NCI-H2227 treated with DMSO at 0.1 percent for 48 hours (cell line): ENCODE measurements at places on chromosomes 2 and 18.

DNA sequence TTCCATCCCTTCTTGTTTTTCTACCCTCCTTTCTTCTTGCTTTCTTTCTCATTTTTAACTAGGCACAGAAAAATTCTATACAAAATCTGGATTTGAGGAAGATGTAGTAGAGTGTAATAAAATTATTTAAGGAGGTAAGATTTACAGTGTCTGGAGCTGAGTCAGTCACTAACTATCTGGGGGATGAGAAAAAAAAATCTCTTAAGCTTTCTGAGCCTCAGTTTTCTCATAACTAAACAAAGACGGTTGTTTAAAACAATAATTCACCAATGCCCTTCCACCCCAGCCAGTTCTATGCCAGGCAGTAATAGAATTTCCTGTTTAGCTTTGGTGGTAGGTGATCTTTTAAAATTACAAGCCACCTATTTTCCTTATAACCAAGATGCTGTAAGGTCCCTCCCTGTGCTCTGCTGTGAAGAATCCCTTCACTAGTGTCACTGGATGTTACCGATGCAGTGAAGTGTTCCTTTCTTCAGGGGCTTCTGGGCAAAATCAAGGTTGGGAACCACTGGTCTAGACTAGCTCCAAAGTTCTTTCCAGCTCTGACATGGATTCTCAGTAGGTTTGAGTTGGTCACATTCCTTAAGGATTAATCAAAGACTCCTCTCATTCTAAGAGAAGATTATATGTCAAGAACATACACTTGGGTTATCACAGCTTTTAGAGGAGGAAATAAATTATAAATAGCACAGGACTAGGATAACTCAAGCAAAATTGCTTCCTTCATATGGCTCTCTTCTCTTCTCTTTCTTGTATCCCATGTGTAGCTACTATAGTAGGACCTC lies 289.0 kb downstream of the CDH2 start:
- DNase-seq: no peak

GRCh38 chr18:10454681-10455557 lies 484 bp downstream of the APCDD1 start:
- peak; percentile 14 for DNase-seq

GRCh38 chr18:50836521-50836957 lies 16.7 kb upstream of the MRO start:
- DNase-seq: no peak

GRCh38 chr2:214019229-214019972 lies 391.5 kb upstream of the VWC2L start:
- DNase-seq: no peak

DNA sequence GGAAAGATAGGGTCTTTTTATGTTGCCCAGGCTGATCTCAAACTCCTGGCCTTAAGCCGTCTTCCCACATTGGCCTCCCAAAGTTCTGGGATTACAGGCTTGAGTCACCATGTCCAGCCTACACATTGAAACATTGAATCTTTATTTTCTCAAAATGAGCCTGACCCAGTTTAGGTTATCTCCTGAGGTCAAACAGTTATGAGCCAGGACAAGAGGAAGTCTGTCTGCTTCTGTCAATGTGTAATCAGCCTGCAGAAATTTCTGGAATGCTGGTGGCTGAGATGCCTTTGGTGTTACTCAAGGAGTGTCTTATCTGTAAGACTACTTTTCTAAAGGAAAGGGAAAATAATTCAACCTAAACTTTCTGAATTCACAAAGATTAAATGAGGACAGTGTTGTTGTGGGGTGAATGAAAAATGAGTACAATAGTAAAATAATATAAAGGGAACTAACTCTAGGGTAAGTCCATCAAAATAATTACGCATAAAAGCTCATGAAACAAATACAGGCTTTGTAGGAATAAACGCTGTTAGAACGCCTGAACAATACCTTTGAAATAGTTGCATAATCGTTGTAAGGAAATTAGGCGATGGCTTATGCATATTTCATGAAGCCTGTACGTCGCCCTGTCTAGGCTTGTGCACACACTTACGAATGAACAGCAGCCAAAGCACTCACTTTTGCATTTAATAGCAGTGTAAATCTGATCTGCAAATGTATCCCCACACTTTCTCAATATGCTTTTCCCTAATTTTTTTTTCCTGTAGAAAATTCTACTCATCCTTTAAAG lies 260.8 kb downstream of the RDH14 start:
- DNase-seq: no peak

DNA sequence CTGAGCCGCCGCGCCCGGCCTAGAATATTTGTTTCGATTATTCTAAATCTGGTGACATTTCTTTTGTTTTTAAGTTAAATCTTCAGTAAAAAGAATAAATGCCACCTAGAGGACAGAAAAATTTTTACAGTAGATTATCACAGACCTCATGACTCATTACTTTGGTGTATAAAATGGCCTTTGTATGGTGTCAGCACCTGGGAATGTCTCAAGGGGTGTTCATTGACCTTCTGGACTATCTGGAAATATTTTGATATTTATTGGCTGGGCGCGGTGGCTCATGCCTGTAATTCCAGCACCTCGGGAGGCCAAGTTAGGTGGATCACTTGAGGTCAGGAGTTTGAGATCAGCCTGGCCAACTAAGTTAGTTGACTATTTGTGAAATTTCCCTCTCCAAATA lies 30.3 kb upstream of the SLC30A6 start:
- DNase-seq: no peak

DNA sequence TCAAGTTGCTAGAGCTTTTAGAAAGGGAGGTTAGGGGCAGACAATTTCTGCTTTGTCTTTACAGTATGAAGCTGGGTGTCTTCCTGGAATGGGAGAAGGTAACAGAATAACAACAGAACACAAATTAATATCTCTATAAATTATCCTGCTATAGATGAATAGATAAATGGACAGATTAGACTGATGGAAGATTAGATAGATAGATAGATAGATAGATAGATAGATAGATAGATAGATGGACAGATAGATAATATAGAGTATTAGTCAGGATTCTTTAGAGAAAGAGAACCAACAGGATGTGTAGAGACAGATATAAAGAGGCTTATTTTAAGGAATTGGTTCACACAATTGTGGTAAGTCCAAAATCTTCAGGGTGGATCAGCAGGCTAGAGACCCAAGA lies 302.2 kb downstream of the BCL11A start:
- DNase-seq: no peak

DNA sequence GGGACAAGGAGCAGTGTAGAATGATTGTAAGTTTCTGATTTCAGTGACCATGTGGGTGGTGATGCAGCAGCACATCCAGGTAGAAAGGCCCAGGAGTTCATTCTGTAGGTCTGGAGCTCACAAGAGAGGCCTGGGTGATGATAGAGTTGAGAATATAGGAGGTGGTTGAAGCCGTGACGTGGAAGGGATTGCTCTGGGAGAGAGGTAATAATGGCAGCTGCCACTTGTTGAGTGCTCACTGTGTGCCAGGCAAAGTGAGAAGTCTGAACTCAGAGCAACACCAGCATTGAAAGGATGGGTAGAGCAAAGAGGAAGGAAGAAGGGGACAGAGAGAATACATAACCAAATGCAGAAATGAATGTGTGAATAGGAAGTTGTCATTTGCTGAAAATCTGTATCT lies 3.3 kb downstream of the TTLL4 start:
- DNase-seq: no peak

GRCh38 chr2:30677861-30678385 lies 129.3 kb downstream of the CAPN13 start:
- DNase-seq: no peak

DNA sequence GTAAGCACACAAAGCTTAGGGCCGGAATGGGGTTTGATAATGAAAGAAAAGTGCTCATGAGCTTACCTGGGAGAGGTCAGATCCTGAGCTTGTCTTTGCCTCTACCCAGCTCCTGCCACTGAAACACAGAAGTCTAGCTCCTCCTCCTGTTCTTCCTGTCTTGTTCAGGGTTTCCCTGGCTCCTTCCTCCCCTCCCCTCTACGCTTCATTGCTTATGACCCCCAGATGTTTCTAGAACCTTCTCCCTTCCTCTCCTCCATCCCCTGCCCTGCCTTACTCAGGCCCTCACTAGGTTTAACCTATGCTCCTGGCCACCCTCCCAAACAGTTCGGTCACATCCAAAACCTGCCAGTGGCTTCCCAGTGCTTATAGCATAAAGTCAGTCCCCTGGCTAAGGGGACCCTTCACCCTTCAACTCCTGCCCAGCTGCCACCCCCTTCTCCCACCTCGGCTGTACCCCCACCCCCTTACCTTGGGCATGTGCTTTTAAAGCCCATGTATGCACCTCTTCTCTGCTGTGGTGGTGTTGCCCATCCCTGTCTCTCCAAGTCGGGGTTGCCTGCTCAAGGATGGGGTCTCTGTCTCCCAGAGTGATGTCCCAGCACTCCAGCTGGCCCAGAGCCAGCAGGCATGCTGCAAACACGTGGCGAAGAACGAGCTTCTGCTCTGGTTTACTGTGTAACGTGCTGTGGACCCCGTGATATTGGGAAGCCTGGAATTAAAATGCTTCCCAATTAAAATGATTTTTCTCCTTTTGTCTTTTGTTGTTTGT lies 233.6 kb downstream of the TPGS2 start:
- DNase-seq: no peak

DNA sequence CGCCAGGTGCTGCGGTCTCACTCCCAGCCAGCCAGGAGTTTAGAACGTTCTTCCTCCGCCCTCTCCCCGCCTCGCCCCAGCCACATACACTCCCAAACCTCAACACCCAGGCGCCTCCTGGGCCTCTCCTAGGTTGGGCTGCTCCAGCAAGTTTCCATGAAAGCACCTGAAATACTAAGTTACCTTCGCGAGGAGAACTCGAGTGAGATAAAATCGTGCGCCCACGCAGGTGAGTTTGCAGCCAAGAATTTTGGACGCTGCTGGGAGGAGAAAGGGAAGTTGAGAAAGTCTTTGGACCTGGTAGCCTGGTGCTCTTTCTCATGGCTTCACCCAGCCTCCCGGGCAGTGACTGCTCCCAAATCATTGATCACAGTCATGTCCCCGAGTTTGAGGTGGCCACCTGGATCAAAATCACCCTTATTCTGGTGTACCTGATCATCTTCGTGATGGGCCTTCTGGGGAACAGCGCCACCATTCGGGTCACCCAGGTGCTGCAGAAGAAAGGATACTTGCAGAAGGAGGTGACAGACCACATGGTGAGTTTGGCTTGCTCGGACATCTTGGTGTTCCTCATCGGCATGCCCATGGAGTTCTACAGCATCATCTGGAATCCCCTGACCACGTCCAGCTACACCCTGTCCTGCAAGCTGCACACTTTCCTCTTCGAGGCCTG lies at the start of gene GPR39:
Gene GPR39, plus strand, starts transcription at position 83 of the 673 bp plus-strand sequence.
- DNase-seq: no peak

DNA sequence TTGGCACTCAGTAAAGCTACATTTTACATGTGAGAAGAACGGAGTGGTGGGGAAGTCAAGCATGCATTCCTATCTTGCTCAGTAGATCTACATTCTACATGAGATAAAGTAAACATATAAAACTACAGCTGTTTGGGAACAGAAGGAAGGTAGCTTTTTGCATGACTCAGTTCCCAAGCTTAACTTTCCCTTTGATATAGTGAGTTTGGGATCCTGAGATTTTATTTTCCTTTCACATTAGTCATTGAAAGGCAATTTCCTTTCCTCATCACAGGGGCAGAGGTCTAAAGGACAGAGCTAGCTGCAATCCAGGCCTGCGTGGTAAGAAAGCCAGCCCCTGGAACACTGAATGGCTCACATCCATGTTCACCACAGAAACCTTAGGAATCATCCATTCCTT lies 257.2 kb downstream of the SRBD1 start:
- no peak for DNase-seq

- DNase-seq: peak; percentile 36
These were observed 185.9 kb upstream of the FOSL2 start for GRCh38 chr2:28206762-28207161.

GRCh38 chr2:33326100-33326499 lies 150.3 kb upstream of the RASGRP3 start:
- DNase-seq: no peak

DNA sequence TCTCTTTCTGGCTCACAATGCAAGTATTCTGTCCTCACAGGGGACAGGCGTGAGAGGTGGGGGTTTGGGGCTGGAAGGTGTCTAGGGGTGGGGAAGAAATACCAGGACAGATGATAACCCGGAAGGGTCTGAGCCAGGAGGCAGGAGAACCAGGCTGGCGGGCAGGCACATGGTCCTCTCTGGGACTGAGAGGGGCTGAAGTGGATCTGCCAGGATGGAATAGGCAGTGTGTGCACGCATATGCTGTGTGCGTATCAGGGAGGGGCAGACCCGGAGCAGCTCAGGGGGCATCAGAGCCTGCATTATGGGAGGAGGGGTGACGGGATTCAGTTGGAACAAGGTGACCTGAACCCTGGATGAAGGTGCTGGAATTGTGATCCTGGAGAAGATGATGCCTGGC lies 157.3 kb downstream of the DYSF start:
- DNase-seq: no peak

DNA sequence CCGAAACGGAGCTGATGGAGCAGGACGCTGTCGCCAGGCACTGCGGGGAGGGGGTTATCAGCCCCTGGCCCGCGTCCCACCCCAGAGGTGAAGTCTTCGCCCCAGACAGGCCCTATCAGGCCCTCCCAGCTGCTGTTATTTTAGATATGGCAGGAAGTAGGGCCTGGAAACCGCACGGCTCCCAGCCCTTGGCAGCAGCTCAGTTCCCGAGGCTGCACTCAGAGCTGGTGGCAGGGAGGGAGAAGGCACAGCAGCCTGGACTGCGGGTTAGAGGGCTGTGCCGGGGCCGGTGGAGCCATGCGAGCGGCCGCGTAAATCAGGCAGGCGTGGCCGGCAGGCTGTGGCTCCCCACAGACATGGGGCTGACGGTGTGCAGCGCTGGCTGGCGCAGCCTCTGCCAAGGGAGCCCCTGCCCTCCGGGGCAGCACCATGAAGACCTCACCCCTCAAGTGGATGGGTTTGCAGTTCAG lies 111.4 kb downstream of the NFATC1 start:
- DNase-seq: no peak

DNA sequence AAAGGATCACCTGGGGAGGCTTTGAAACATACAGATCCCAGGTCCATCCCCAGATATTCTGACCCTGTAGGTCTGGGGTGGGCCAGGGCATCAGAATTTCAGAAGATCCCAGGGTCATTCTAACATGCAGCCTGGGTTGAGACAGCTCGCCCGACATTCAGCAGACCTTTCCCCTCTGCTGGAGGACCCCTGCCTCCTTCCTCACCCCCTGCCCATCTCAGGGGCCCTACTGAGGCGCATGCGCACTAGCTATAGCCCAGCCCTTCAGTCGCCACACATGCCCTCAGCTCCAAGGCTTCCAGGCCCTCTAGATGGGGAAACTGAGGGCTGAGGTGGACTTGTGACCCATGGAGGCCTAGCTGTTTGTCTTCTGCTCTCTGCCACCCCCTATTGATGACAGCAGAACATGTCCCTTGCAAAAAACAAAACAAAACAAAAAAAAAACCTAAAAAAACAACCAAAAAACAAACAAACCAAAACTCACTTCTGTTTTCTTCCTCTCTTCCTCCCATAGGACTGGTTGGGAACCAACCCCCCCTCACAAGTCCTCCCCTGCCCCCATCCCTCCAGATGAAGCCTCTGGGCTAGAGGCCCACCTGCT lies 91.3 kb downstream of the ZBTB7C start:
- DNase-seq: no peak
